ENCODE measurements at places on chromosomes 2 and 18. TPM values are rescaled to one million over a fixed set of nuclear protein-coding genes. Genes with fewer than 3 reads are reported as not detected.

The SP5 gene
- total RNA-seq: not detected

The INPP1 gene
- 5.6 TPM for total RNA-seq

The MC4R gene
- total RNA-seq: not detected

The AQP12B gene
- total RNA-seq: not detected

The SLC9A2 gene
- total RNA-seq: not detected

The CYS1 gene
- 0.50 TPM for total RNA-seq

The CACNB4 gene
- total RNA-seq: 0.29 TPM

Data from activated CD8-positive, alpha-beta T cell treated with anti-CD3 and anti-CD28 coated beads, Interleukin-2, amount 10 ng/mL, durations not matched to agents 7 days and 5 days (primary cell).